NCI-H774 (cell line): ENCODE measurements at places on chromosomes 5 and 9.

- no peak for DNase-seq
These were observed 23.4 kb downstream of the CORO2A start for GRCh38 chr9:98168941-98169488.

DNA sequence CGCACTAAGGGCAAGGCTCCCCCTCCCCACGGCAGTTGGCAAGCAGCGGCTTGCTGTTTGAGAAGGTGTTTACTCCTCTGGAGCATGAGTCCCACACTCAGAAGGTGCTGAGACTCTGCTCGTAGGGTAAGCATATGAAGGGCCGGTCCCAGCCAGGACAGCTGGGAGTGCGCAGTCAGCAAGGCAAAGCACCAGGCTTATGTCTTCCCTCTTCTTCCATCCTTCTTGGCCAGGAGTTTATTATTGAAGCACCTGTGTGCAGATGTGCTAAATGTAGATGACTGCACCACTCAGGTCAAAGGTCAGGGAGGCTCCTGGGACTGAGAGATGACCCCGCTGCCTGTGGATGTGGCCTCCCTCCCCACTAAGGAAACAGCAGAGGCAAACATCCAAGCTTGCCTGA is 27.0 kb upstream of the CDKN2AIPNL start:
- no peak for DNase-seq

DNA sequence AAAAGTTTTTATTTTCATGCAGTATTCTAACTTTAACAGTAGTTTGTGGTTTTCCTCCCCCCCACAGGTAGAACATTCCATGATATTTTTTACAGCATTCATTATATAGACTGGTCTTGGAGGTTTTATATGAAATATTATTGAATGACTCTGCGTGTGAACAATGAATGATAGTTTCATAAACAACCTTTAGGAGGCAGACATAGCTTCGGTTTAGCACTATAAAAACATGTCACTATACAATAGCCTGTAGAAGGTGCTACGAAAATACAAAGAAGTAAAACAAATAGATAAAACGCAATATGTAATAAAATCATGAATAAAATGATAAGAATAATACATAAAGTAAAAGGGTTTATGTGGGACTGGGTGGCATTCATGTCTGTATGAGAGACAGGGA is 8.5 kb downstream of the KLF4 start:
- no peak for DNase-seq

GRCh38 chr5:99775189-99775588 is 760.0 kb upstream of the FAM174A start:
- DNase-seq, result no peak

DNA sequence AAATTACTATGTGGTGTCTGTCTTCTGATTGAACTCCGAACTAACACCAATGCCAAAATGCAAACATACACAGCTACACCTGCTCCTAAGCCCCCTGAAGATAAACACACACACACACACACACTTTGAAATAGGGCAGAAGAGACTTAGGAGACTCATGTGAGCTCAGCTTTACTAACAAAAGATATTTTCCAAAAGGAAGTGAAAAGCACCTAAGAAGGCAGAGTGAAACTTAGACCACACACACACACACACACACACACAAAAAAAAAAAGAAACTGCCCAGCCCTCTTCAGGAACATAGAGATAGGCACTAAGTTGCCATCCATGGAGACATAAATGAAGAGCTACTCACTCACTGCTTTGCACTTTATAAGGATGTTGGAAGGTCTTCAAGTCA is 45.2 kb upstream of the APC start:
- DNase-seq, result no peak

- DNase-seq, result no peak
These were observed 177.0 kb upstream of the PTGER4 start for GRCh38 chr5:40502736-40503135.

GRCh38 chr5:116305899-116306298 is 221.1 kb downstream of the COMMD10 start:
- no peak for DNase-seq

- DNase-seq, result no peak
These were observed 37.4 kb downstream of the PRRX2 start for GRCh38 chr9:129702589-129703520.

DNA sequence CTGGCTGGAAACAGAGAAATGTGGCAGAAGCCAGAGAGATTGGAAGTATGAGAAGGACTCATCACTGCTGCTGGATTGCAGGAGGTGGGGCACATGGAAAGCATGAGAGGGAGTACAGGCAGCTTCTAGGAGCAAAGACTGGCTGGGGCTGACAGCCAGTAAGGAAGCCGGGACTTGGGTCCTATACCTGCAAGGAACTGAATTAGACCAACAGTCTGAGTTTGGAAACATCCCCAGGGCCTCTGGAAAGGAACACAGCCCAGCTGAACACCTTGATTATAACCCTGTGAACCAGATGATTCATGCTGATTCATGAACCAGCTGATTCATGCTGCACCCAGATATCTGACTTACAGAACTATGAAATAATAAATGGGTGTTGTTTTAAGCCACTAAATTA is 93.4 kb downstream of the OSTF1 start:
- DNase-seq, result no peak

GRCh38 chr5:11904265-11904906 is at the start of gene CTNND2:
Gene CTNND2 (minus strand): TSS chr5:11904446. CDS start chr5:11903853, 593 bp downstream.
- DNase-seq, result no peak

GRCh38 chr5:179319741-179320281 is 25.4 kb downstream of the ADAMTS2 start:
- DNase-seq, result no peak

- no peak for DNase-seq
These were observed 37.9 kb downstream of the SEMA5A start for GRCh38 chr5:9507974-9508373.

GRCh38 chr5:139998837-139999236 is 44.3 kb downstream of the NRG2 start:
- no peak for DNase-seq

GRCh38 chr5:97163360-97163764 is 19.7 kb downstream of the RIOK2 start:
- no peak for DNase-seq

DNA sequence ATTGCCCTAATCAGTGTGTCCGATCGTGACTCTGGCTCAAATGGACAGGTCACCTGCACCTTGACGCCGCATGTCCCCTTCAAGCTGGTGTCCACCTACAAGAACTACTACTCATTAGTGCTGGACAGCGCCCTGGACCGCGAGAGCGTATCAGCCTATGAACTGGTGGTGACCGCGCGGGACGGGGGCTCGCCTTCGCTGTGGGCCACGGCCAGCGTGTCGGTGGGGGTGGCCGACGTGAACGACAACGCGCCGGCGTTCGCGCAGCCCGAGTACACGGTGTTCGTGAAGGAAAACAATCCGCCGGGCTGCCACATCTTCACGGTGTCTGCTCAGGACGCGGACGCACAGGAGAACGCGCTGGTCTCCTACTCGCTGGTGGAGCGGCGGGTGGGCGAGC is 1.4 kb downstream of the PCDHA13 start:
- no peak for DNase-seq

DNA sequence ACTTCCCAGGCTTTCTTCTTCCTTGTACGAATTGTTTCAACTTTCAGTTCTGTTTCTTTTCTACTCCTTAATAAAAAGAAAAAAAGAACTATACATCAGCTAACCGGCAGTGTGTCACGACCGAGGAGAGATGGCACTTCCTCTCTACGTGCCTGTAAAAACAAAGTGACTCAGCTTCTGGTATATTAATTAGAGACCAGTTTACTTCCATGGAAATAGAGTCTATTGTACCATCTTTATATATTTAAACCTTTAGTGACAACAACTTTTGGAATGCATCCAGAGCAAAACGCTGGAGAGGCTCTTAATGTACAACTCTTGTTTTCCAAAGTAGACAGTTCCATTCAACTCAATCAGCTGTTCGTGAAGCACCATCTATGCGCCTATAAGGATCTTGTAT is 94.5 kb upstream of the LIFR start:
- DNase-seq, result no peak

DNA sequence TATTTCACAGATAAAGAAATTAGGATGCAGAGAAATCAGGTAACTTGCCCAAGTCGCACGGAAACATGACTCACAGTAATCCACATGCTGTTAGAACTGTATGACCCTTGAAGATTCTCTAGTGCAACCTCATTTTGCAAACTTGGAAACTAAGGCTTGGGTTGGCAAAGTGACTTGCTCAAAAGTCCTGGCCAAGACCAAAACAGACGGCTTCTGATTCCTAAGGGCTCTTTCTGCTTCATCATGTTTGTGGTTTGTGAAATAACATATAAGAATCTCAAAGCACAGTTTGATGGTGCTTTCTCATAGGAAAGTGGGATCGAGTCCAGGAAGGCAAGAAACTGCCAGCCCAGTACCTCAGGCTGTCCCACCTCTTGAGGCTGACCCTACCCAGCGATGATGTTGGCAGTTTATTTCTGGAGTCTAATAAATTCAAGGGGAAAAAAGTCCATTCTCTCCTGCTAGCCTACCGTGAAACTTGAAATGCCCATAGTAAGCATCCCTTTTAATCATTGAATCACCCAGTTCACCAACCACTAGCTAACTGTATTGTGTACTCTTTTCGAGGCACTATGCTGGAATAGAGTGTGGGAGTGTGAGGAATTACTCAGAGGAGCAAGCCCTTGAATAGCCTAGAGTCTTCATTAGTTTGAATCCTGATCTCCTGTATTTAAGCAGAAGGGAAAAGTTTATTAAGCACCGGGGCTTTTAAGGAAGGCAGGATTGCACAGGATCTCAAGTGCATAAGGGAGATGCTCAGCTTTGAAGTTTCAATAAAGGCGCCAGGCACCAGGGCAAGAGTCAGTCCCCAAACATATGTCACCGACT is 14.1 kb downstream of the CAPSL start:
- DNase-seq, result no peak

DNA sequence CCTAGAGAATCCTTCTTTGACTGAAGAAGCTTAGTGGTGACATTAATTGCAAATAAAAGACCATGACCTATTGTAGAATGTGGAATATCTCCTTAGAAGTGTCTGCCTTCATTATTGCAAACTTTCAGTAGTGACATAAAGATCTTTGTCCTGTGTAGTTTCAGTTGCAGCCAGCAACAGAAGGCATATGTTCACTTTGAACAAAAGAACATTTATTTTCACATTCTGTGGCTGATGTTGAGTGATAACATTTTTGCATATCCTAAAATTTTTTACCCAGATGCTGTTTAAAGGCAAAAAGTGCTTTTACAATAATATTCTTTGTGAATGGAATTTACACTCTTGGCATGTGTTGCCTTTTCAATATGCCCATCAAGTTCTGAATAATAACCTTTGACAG is 165.9 kb downstream of the TMC1 start:
- no peak for DNase-seq
